ENCODE measurements at places on chromosomes 1 and 21.

DNA sequence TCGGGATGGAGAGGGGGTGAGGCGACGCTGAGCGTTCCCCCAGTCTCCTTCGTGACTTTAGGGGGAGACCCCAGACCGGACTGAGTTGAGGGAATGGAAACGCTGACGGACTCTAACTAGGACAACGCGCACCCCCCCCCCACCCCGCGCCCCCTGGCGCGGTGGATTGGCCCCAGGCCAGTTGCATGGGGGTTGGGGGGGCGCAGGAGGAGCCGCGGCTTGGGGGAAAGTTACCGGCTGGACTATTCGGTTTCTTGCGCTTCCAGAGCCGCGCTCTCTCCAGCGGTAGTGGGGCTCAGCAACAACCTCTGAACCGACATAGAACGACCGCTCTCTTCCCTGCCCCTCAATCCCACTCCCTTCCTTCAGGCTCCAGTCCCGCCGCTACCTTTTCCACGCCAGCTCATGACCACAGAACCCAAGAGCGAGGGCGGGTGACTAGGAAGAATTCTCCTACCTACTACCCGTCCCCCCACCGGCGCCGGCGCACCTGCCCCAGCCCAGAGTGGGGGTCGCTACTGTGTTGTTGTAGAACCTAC, 694 bp downstream of the ZBTB7B start:
- DNase-seq = peak; percentile 37

- peak; percentile 95 for DNase-seq
These were observed 29.0 kb downstream of the DHCR24 start for GRCh38 chr1:54857746-54858561.

DNA sequence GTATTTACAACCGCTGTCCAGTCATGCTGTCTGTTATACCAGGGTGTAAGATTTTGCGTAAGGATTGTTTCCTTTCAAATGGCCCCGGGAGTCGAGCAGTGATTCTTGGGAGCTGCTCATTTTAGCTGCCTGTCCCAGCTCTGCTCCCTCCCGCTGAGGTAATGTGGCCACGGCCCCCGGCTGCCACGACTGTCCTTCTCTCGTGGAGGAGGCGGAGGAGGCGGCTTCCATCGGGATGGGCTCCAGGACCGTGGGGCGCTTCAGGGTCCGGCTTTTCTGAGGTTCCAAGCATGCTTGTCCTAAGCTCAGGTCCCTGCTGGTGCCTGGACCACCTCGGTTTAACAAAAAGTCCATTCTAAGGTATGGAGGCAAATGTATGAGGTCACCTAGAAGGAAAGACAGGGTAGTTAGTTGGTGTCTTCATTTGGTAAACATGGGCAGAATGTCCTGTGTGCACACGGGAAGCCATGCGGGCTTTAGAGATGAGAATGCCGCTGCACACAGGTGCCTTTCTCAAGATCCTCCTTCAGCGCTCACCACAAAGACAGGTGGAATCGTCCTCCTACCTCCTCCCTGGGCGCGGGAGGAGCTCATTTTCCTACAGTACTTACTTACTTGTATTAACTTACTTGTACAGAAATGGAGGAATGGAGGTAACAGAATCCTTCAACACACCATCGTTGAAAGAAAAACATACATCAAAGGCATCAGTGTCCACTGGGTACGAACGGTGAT, 145.9 kb downstream of the PCP4 start:
- no peak for DNase-seq

GRCh38 chr1:235597867-235598553, 51.6 kb downstream of the GNG4 start:
- peak; percentile 61 for DNase-seq

GRCh38 chr21:42039470-42039901, 29.3 kb upstream of the ZBTB21 start:
- DNase-seq = no peak

DNA sequence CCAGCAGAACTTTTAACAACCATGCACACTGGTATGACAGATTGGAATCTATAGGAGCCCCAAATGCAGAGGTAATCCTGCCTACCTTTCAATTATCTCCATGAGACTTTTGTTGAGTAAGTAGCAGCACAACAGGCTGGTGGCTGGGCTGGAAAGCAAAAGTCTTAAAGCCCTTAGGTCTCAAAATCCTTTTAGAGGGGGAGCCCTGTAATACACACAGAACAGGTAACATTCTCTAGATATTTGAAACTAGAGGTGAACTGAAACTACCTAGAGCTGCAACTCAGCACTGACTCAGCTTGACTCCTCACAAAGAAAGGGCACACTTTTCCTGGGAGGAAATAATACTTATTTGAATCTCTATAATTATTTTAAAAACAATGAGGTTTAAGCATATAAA, 71.5 kb downstream of the CLCA4 start:
- DNase-seq = no peak

GRCh38 chr1:209076688-209077087, 506.8 kb upstream of the CAMK1G start:
- DNase-seq = peak; percentile 48

DNA sequence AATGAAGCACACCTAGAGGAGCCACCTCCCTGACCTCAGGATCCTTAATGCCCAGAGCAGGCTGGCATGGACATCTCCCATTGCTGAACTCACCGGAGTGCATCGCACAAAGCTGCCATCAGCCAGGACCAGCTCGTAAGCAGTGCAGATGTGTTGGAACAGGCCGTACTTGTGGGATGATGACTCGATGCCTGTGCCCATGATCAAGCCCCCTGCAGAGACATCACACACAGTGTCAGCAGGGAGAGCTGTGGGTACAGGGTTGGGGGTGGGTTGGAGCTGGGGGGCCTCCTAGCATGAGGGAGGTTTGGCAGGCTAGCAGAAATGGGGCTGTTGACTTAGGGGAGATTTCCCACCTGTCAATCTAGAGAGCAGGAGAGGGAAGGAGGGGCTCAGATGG, 12.0 kb downstream of the DHCR24 start:
- peak; percentile 40 for DNase-seq

DNA sequence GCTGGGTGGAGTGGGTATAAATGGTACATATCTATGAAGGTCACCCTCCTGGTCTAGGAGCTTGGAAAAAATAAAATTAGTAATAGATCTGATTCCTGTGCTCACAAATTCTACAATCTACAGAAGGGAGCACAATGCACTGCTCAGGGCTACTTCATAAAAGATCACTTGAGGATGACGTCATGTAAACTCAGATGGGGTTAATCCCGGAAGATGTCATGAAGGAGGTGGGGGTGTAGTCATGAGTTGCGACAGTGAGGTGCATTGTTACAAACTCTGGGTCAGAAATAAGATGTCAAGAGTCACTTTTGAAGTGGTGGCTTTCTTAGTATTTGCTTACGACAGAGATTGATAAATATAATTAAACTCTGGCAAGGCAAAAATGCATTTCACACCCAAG, 68.2 kb downstream of the LHX9 start:
- DNase-seq = no peak

DNA sequence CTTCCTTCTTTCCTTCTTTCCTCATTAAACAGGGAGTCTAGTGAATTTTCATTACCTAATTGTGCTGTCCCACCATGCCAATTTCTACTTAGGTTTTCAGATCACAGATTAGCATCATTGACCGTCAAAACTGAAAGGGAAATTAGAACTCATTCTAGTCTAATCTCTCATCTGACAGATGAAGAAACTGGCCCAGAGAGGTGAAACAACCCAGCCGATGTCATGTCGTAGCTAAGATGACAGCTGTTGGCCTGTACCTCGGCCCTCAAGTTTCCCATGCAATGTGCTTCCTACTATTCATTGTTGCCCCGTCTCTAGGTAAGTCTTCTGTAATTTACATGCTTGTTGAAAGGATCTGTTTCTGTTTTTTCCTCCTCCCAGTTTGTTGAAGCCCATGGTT, 128.2 kb upstream of the KIAA0040 start:
- DNase-seq = no peak

- DNase-seq = no peak
These were observed 6.8 kb downstream of the TFF2 start for GRCh38 chr21:42343963-42344510.

DNA sequence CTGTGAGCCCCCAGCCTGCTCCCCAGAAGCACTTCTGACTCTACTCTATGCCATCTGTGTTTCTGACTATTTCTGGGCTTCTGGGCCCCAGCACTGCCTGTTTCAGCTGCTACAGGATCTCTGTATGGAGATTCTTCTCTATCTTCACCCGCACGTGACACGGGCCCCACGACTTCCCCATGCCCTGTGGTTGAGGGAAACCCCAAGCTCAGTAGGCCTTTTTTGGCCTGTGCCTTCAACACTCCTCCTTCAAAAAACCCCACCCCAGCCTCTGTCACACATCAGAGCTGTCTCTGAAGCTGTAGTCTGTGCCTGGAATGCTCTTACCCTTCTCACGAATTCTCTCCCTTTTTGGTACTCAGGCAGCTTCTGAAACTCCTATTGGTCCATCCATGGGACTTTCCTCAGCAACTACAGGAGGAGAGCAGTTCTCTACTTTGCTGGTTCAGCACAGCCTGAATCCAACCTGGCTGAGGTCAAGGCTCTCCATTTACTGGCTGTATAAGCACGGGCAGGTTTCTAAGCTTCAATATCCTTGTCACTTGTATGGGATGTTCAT, 2.0 kb upstream of the NID1 start:
- DNase-seq = no peak

DNA sequence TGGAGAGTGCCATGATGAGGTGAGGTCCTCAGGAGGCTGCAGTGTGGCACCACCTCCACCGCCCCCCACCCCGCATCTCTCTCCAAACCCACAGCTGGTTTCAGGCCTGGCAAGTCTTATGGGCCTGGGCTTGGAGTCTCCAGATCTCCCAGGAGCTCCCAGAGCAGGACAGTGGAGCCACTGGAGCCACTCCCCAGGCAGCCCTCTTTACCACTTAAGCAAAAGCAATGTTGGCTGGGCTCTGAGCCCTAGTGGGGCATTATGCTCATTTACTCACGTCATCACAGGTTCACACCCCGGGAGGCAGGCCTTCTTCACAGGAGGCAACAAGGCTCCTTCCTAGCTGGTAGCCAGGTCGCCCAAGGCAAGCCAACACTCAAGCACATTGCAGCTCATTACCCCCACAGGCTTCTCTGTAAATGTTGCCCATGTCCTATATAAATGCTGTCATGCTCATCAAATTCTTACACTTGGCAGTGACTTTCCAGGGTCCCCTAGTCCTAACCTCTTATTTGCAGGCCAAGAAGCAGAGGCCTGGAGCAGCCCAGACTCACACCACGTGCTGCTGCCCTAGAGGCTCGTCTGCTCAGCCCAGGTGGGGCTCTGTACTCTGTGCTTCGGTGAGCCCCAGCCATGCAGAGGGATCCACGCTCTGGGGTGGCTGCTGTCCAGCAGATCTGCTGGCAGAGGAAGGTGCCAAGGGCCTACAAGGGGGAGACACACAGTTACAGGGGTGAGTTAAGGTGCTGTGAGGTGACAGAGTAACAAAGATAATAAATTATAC, 459.3 kb downstream of the MATN1 start:
- DNase-seq = no peak

DNA sequence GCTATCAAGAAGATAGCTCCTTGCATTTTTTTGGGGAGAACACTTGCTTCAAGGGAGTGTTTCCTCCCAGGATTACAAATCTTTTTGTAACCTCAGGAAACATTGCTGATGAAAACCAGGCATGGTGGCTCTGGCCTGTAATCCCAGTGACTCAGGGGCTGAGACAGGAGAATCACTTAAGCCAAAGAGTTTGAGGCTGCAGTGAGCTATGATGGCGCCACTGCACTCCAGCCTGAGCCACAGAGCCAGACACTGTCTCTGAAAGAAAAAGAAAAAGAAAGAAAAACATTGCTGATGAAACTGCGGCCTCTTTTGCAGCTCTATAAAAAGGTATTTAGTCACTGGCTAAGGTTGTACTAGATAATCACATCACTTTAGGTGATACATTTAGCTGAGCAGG, 7.3 kb downstream of the RNU1-2 start:
- peak; percentile 37 for DNase-seq

- DNase-seq = no peak
These were observed 19.5 kb upstream of the DDR2 start for GRCh38 chr1:162612606-162613400.

- DNase-seq = no peak
These were observed 22.5 kb downstream of the MIER1 start for GRCh38 chr1:66947267-66947666.

DNA sequence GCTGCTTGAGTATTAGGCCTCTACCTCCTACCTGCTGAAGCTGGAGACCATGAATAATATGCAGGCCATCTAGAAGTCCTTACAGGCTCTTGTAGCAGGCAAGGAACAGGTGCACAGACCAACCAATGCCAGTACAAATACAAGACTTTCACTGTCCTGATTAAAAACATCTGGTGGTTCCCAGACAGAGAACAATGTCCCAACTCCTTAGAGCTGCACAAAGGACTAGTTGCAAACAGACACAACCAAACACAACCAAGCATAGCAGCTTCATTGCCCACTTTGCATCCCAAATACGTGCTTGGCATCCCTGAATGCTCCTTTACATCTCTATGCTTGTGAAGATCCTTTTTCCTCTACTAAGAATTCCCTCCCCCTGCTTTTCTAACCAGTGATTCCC, 98.1 kb upstream of the CXADR start:
- no peak for DNase-seq

DNA sequence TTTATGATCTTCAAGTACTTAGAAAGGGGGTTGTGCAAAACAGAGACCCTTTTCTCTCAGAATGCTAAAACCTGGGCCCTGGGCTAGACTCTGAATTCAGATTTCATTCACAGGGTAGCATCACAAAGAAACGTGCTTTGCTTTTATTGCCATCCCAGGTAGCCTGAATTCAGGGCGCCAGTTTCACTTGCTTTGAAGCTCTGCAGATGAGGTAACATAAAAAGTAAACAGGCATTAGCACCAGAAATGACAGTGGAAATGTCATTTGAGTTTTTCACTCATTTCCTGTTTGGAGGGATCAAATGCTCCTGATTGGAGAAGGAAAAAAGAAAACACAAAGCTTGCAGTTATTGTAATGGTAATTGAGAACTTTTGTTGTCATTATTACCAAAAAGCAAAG, 2.6 kb downstream of the SYPL2 start:
- no peak for DNase-seq

- no peak for DNase-seq
These were observed 2.2 kb upstream of the KIF17 start for GRCh38 chr1:20719871-20720620.

DNA sequence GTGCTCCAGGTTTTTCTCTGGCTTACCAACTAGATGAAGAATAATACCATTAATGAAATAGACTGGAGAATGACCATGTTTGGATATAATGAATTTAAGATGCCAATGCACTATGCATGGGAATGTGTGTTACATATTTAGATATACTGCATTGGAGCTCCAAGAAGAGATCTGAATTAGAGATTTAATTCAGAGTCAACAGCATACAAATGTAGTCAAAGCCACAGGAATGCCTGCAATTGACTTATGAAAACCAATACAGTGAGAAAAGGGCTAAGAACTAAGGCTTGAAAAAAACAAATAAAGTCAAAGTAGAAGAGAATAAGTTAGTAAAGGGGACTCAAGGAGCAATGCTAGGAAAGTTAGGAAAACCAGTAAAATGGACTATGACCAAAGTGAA, 59.1 kb downstream of the USP24 start:
- DNase-seq = no peak
